ENCODE measurements at places on chromosomes 5 and 9.

DNA sequence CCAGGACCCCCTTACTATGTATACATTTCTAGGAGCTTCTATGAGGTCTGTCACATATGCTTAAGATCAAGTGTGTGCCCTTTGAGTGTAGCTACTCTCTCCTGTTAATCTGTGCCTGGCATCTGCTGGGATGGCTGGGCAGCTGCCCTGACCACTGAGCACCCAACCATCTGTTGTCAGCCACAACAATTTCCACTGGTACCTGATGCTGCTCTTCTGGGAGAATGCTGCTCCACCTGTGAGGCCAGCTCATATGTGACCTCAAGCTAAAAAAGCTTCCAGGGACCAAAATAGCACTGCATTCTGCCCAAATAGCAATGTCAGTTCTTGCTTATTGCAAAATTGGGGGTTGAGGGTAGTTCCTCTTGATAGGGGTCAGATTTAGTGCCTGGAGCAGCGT is 595.6 kb downstream of the RAB3C start:
- no peaks in the 10 kb centered on the region for H3K27me3 ChIP-seq
- H3K4me3 ChIP-seq: no peak overlapping the region
- no peaks in the 10 kb centered on the region for H3K4me1 ChIP-seq
- no peak for DNase-seq
- H3K36me3 ChIP-seq: no peaks in the 10 kb centered on the region
- H3K27ac ChIP-seq: no peak overlapping the region

- H3K27me3 ChIP-seq: peaks cover 61% of the 10 kb centered on the region
- H3K4me1 ChIP-seq: no peaks in the 10 kb centered on the region
- H3K27ac ChIP-seq: no peak overlapping the region
- H3K36me3 ChIP-seq: no peaks in the 10 kb centered on the region
- no peak for DNase-seq
These were observed 1.3 kb downstream of the PRDM12 start for GRCh38 chr9:130665431-130666392.

DNA sequence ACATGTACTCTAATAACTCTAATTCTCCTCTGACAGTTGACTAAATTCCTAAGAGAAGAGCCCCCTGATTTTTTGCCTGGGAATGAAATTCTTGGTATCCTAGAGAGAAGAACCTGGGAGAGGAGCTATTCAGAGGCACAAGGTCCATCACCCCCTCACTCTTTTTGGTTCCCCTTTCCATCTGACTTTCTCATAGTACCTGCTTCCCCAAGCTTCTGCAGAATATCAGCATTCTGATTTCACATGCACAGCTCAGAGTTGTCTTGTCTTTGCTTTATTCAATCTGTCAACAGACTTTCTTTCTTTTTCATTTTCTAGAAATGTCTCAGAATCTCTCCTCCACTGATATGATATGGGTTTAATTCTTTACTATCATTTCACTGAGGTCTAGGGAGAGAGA is 141.5 kb upstream of the FBXL17 start:
- DNase-seq: no peak
- no peaks in the 10 kb centered on the region for H3K4me1 ChIP-seq
- H3K4me3 ChIP-seq: no peak overlapping the region
- no peaks in the 10 kb centered on the region for H3K36me3 ChIP-seq
- no peak overlapping the region for H3K27ac ChIP-seq

- no peak overlapping the region for H3K27ac ChIP-seq
- no peak for DNase-seq
- peaks cover 19% of the 10 kb centered on the region for H3K4me1 ChIP-seq
- no peaks in the 10 kb centered on the region for H3K27me3 ChIP-seq
- H3K4me3 ChIP-seq: no peak overlapping the region
- H3K36me3 ChIP-seq: no peaks in the 10 kb centered on the region
These were observed 60.8 kb downstream of the FGF18 start for GRCh38 chr5:171480239-171480638.

GRCh38 chr5:32679218-32679617 is 31.9 kb upstream of the NPR3 start:
- H3K27me3 ChIP-seq: no peaks in the 10 kb centered on the region
- H3K36me3 ChIP-seq: no peaks in the 10 kb centered on the region
- H3K4me1 ChIP-seq: no peaks in the 10 kb centered on the region
- H3K27ac ChIP-seq: no peak overlapping the region
- no peak for DNase-seq

GRCh38 chr5:16894236-16895057 is 41.6 kb downstream of the MYO10 start:
- no peak overlapping the region for H3K4me3 ChIP-seq
- H3K27me3 ChIP-seq: no peaks in the 10 kb centered on the region
- no peak for DNase-seq
- H3K4me1 ChIP-seq: no peaks in the 10 kb centered on the region

DNA sequence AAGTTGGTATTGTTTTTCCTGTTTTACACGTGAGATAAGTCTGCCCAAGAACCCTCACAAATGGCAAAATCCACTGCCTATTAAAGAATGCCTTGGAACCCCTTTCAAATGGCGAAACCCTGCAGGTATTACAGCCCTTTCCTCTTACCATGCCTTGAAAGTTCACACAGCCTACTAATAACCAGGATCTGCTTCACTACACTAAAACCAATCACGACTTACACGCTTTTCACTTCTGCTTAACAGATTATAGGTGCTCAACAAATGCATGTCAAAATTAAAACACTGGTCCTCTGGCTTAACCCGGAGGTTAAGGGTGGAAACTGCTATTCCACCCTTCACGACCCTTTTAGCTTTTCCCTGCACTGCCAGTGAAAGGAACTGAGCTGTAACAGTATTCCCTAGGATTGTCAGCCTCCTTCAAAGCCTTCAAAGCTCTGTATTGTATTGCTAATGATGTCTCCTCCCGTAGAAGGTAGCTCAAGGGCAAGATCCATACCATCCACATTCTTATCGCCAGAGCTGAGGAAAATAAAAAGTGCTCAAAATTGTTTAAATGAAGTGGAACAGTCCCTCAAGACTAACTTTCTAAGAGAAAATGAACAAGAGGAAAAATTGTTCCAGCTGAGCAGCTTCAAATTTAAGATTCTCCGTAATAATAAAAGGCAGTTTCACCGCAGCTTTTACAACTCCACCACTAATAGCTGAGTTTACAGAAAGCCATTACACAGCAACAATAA is 997 bp downstream of the AUH start:
- H3K27me3 ChIP-seq: no peaks in the 10 kb centered on the region
- peak overlapping the region; percentile 98 for H3K4me3 ChIP-seq
- no peak for DNase-seq
- peak overlapping the region; percentile 89 for H3K27ac ChIP-seq
- H3K36me3 ChIP-seq: no peaks in the 10 kb centered on the region
- H3K4me1 ChIP-seq: no peaks in the 10 kb centered on the region

GRCh38 chr9:97385626-97386264 is 26.2 kb upstream of the TDRD7 start:
- no peak overlapping the region for H3K4me3 ChIP-seq
- H3K36me3 ChIP-seq: no peaks in the 10 kb centered on the region
- no peaks in the 10 kb centered on the region for H3K27me3 ChIP-seq
- no peak overlapping the region for H3K27ac ChIP-seq

GRCh38 chr5:95148453-95148852 is 136.4 kb downstream of the MCTP1 start:
- DNase-seq: no peak
- no peak overlapping the region for H3K27ac ChIP-seq
- H3K4me1 ChIP-seq: no peaks in the 10 kb centered on the region
- no peaks in the 10 kb centered on the region for H3K27me3 ChIP-seq
- no peak overlapping the region for H3K4me3 ChIP-seq

- DNase-seq: no peak
- H3K27me3 ChIP-seq: no peaks in the 10 kb centered on the region
- H3K36me3 ChIP-seq: no peaks in the 10 kb centered on the region
- H3K27ac ChIP-seq: no peak overlapping the region
- no peaks in the 10 kb centered on the region for H3K4me1 ChIP-seq
- H3K4me3 ChIP-seq: no peak overlapping the region
These were observed 213.2 kb upstream of the EDIL3 start for GRCh38 chr5:84597904-84598303.

GRCh38 chr9:19922476-19923118 is 133.8 kb upstream of the SLC24A2 start:
- no peaks in the 10 kb centered on the region for H3K36me3 ChIP-seq
- H3K27me3 ChIP-seq: no peaks in the 10 kb centered on the region
- no peak for DNase-seq
- H3K4me3 ChIP-seq: no peak overlapping the region

GRCh38 chr5:146698651-146699050 is 179.9 kb downstream of the PPP2R2B start:
- DNase-seq: no peak
- H3K36me3 ChIP-seq: no peaks in the 10 kb centered on the region
- no peak overlapping the region for H3K27ac ChIP-seq
- H3K4me1 ChIP-seq: no peaks in the 10 kb centered on the region

DNA sequence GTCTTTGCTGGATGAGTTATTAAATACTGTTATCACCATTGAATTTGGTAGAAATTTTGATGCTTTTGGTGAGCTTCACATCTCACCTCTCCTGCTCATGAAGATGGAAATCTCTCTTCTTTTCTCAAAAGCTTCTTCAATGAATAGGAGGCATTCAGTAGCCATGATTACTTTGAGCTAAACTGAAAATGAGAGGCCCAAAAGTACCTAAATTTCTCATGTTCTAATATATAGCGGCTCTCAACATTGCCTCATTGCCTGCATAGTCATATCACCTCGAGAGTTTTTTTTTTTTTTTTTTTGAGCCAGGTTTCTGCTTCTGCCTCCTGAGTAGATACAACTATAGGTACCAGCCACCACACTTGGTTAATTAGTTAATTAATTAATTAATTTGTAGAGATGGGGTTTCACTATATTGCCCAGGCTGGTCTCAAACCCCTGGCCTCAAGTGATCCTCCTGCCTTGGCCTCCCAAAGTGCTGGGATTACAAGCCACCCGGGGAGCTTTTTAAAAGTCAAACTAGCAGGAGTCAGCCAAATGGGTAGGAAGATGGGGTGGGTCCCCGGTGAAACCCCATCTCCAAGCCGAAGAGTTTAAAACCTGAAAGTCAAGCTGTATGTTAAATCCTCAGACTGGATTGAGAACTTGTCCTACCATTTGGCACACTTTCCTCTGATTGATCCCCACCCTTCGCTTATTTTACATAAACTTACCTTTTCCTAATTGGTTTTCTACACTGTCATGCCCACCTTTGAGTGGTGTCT is 169.0 kb downstream of the DOCK2 start:
- H3K4me1 ChIP-seq: no peaks in the 10 kb centered on the region
- no peaks in the 10 kb centered on the region for H3K27me3 ChIP-seq
- H3K27ac ChIP-seq: no peak overlapping the region
- DNase-seq: no peak

- no peak overlapping the region for H3K27ac ChIP-seq
- DNase-seq: no peak
- no peaks in the 10 kb centered on the region for H3K27me3 ChIP-seq
- no peak overlapping the region for H3K4me3 ChIP-seq
- H3K4me1 ChIP-seq: no peaks in the 10 kb centered on the region
These were observed 310.2 kb upstream of the CTNND2 start for GRCh38 chr5:12214267-12215015.

DNA sequence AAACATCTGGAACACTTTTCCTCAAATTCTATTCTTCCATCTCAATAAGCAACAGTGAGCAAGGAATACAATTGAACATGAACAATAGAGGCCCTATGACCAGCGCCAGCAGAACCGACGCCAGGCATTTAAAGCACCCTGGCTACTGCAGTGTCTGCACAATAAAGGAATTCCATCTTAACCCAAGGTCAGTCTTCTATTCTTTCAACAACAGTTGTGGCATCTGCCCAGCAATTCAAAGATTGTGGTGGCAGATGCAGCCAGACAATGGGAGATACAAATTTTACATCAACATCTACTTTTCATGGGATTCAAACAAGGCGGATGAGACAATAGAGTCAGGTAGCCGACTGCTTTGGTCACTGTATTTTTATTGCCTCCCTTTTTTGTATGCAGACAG is 65.9 kb downstream of the ELL2 start:
- H3K27ac ChIP-seq: no peak overlapping the region
- DNase-seq: no peak
- H3K4me3 ChIP-seq: no peak overlapping the region
- peaks cover 75% of the 10 kb centered on the region for H3K36me3 ChIP-seq
- no peaks in the 10 kb centered on the region for H3K27me3 ChIP-seq

DNA sequence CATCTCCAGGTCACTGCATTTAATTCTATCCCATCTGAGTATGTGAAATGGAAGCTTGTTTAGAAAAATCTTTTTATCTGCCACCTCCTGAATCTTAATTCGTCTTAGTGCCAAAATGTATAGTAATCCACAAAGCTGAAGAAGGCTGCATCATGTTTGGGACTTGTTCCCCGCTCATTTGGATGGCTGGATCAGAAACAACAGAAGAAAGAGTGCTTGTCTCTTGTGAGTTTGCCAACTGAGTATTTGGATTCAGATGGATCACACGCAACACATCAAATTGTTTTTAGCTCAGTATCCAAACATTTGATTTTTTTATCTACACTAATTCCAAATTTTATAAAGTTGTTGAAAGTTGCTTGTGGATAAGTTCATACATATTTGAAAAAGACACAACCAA is 197.2 kb upstream of the PAPPA start:
- H3K4me1 ChIP-seq: no peaks in the 10 kb centered on the region
- H3K27me3 ChIP-seq: no peaks in the 10 kb centered on the region
- no peak overlapping the region for H3K27ac ChIP-seq
- H3K4me3 ChIP-seq: no peak overlapping the region
- no peaks in the 10 kb centered on the region for H3K36me3 ChIP-seq
- DNase-seq: no peak

GRCh38 chr9:36970007-36970888 is 63.8 kb downstream of the PAX5 start:
- no peaks in the 10 kb centered on the region for H3K4me1 ChIP-seq
- H3K27me3 ChIP-seq: no peaks in the 10 kb centered on the region
- DNase-seq: no peak
- H3K36me3 ChIP-seq: no peaks in the 10 kb centered on the region
- no peak overlapping the region for H3K4me3 ChIP-seq

DNA sequence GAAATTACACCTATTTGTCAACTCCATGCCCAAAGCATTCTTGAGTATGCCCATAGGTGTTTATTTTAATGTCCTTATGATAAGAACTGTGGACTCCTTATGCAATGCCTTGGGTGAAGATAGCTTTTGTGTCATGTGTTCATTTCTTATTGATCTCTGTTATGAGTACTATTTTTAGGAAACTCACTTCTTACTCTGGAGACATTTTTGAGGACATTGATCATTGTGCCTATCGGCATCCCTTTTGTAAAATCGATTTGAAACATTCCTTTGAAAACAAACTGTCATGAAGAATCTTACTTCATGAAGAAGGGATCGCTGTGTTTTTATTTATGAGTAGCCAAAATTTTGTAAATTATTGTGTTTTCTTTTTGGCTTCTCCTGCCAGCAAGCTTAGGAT is 257.3 kb downstream of the NTRK2 start:
- H3K27me3 ChIP-seq: no peaks in the 10 kb centered on the region
- no peaks in the 10 kb centered on the region for H3K4me1 ChIP-seq
- H3K27ac ChIP-seq: no peak overlapping the region
- no peak overlapping the region for H3K4me3 ChIP-seq

GRCh38 chr9:127203681-127204327 is 60.8 kb upstream of the GARNL3 start:
- H3K36me3 ChIP-seq: no peaks in the 10 kb centered on the region
- no peaks in the 10 kb centered on the region for H3K27me3 ChIP-seq
- peaks cover 21% of the 10 kb centered on the region for H3K4me1 ChIP-seq
- no peak overlapping the region for H3K27ac ChIP-seq
- DNase-seq: no peak

DNA sequence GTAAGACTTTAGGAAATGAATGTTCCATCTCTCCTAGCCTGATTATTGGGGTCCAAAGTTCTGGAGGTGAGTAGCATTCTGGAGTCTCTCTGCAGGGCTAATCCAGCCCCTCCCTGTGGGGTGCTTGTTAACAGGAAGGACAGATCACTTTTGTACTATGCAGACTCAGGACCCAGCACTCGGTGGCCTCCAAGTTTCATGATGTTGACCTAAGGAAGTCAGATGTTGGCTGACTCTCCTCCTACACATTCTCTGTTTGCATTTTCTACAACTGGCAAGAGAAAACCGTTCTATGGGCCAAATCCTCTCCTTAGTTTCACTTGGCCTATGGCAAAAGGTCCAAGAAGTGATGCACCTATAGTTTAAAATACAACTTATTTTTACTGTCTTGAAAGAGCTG is 5.5 kb upstream of the PDE8B start:
- H3K36me3 ChIP-seq: no peaks in the 10 kb centered on the region
